Hippocampal formation (tissue), 2 donors: ENCODE measurements at places on chromosomes 2 and 18.

DNA sequence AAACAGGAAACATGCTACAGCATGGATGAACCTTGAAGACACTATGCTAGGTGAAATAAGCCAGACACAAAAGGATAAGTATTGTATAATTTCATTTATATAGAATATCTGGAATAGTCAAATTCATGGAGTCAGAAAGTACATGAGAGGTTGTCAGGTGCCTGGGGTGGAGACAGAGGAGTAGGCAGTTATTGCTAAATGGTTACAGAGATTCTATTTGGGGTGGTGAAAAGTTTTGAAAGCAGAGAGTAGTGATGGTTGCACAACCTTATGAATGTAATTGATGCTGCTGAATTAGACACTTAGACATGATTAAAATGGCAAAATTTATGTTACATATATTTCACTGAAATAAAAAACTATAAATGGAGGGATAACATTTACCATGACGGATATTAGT lies 197.4 kb downstream of the VAPA start:
- DNase-seq = no peak

GRCh38 chr18:48993586-48993985 lies 42.8 kb upstream of the SMAD7 start:
- no peak for DNase-seq

DNA sequence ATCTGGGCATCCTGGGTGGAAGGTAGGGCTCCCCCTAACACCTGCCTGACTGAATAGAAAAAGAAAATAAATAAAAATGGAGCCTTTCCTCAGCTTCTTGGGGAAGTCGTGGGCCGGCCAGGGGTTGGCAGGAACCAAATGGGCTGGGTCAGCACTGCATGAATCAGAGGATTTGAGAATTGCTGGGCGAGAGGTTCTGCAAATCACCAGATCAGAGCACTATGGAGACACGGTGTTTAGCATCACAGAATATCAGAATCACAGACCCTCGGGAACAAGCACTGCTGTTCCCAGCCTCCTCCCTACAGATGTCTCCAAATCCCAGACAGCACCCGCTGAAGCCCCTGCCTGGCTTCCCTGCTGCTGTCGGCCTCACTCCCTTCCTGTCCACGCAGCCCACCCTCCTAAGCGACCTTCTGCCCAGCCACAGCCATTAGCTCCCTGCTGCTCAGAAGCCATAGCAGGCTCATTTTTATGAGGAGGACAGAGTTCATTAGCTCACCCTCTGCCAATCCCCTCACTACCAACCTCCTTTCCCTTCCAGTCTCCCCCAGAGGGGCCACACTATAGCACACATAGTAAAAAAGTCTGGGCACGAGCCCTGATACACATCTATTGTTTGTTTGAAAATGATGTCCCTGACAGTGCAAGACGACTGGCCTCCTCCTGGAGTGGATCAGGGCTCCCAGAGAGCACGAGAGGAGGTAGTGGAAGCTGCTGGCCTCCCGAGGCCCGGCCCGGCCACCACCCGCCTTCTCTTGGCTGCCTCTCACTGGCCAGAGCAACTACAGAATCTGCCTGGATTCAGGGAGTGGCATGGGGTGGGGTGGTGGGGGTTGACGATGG lies 64.6 kb upstream of the TAF1B start:
- no peak for DNase-seq

DNA sequence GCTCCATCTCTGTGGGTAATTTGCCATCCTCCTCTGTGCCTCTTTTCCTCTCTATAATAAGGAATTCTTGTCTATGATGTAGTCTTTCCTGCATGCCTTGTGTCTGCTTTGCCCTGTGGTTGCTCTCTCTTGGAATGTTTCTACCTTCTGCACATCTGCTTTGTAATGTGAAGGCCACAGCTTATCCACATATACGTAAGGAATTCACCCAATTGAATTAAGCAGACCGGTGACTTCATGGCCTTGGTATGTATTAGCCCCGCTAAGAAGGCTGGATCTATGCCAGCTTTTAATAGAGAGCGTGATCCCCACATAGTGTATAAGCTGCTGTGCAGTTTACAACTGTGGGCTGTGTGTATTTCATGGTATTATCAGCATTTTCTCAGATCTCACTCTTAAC lies 274.7 kb downstream of the RNF144A start:
- DNase-seq = no peak

DNA sequence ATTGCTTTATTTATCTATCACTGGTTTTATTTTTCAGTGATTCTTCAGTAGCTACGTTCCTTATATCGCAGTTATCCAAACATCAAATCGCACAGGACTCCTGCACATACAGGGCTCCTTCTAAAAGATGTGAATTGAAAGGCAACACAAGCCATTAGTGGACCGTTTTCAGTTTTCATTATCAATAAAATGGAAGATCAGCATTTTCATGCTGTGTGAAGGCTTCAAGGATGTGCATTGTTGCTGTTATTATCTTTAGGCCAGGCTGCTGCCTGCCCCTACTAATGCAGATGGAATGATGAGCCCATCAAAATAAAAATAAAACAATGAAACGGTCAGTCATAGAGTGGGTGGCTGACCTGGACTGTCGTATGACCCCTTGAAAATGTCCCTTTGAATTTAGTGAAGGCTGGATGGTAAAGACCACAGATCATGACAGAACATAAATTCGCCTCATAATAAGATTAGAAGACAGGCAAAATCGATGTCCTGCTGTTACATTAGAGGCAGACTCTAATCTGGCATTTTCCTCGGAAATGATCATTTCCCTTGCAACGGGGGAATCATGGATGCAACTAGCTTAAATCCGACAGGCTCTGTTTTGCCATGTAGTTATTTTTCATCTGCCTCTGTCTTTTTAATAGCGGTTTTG lies 32.9 kb downstream of the ITGB6 start:
- DNase-seq = no peak
